ENCODE measurements at places on chromosomes 4 and X. TPM values are rescaled to one million over a fixed set of nuclear protein-coding genes. Genes with fewer than 3 reads are reported as not detected.

SNCA gene
- polyA plus RNA-seq: 0.50 TPM

NLRP2B gene
- polyA plus RNA-seq: not detected

TREX2 gene
- polyA plus RNA-seq: 0.49 TPM

COL4A5 gene
- polyA plus RNA-seq: 8.7 TPM

BEND2 gene
- not detected for polyA plus RNA-seq

HTR2C gene
- polyA plus RNA-seq: not detected

DNA sequence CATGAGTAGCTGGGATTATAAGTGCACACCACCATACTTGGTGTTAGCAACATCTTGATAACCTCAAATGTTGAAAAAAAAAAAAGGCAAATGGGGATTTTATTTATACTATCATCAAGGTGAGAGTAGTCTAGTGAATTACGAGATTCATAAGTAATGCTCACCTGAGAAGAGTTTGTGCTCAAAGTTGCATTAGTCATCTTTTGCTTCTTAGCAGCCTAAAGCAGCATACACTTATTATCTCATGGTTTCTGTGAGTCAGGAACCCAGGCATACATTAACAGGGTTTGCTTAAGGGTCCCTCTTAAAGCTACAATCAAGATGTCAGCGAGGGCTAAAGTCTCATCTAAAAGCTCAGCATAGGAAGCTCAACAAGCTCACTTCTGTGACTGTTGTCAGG is 8.2 kb upstream of the EXOSC9 start:
- DNase-seq: no peak

DNA sequence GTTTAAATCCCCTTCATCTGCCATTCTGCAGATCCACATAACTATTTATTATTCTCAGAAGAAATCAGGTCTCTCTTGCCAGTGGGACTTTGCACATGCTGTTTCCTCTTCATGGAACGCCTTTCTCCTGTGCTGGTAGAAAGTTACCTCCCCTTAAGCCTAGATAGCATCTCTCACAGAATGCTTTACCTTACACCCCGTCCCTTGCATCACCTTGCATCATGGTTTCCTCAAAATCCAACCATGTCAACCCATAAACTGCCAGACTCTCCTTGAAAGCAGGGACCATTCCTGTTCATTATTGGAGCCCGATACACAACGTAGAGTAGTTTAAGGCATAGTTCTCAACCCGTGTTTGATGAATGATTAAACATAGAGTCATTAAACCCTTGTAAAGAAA is 396.2 kb upstream of the F9 start:
- no peak for DNase-seq

DNA sequence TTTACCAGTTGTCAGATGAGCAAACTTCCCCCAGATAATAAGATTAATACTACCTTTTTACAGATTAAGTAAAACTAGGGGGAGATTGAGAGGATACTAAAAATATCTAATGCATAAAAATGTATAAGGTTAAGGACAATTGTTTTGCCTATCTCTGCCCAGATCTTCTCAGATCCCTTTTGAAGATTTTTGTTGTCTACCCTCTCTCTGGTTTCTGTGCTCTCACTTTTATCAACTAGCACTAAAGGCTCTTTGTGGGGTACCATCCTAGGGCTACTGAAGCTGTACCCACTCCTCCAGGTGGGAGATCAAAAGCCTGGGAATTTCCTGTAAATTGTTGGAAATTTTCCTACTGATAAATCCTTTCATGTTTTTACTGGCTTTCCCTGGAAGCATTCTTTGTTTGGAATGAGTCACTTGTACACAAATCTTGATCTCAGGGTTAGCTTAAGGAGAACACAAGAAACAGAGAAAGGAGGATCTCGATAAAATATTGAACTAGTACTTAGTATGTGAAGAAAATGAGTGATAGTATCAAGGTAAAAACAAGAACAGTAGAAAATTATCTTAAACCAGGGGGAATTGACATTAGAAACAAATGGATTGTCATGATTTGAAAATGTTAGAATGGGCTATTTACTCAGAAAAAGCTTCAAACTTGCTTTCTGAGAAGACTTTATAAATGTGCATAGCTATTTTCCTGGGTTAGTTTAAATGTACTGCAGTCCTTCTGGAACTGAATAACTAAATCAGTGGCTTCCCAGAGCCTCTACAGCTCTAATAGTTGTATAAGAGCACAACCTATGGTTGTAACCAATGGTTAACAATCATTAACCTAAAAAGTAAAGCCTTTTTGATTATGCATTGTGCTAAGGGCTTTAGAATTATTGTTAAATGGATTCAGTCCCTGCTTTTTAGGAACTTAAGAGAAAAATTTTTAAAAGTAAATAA is 679.9 kb upstream of the MAGEB2 start:
- no peak for DNase-seq

- no peak for DNase-seq
These were observed 37.7 kb downstream of the ERVMER34-1 start for GRCh38 chr4:52713456-52713937.

- DNase-seq: no peak
These were observed 2.3 kb upstream of the SYTL5 start for GRCh38 chrX:38004046-38004445.

DNA sequence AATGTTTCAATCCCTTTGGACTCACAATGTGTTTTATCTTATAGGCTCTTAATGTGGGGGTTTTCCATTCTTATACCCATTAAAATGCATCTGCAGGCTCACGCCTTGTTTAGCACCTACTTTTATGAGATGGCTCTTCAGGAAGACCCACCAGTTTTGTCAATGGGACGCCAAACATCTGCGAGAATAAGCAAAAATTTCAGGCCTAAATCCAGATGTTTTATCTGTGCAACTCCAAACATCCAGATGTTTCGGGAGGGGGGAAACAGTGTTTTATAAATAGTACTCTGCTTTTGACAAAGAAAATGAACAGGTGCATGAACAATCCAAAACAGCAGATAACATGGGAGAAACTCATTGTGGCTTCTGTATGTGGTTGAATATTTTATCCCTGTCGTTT is 342.8 kb downstream of the DHX15 start:
- DNase-seq: no peak

DNA sequence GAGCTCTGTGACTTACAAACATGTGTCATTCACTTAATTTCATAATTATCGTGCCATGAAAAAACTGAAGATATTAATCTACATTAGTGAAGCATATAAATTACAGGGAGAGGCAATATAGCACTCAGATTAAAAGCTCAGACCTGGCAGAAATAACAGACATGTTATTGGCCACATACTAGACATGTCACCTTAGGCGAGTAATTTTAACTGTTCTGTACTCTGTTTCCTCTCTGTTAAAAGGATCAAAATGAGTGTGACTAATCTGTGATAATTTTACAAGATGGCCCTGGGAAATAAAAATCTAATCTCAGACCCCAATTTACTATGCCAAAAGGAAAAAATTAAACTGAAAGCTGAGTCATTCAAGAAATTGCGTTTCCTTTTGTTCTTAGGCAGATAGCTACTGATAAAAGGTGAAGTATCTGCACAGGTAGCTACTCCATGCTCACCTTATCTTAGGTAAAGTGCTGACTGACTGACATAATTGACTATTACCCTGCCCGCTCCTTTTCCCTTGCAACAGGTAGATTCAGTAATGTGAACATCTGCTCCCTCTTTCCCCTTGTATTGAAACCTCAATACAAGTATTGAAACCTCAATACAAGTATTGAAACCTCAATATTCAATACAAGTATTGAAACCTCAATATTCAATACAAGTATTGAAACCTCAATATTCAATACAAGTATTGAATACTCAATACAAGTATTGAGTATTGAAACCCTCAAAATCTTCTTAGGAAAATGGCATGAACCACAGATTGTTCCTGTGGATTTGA is 33.2 kb downstream of the RELL1 start:
- no peak for DNase-seq

- DNase-seq: no peak
These were observed 2.7 kb upstream of the ASB5 start for GRCh38 chr4:176271749-176272148.

DNA sequence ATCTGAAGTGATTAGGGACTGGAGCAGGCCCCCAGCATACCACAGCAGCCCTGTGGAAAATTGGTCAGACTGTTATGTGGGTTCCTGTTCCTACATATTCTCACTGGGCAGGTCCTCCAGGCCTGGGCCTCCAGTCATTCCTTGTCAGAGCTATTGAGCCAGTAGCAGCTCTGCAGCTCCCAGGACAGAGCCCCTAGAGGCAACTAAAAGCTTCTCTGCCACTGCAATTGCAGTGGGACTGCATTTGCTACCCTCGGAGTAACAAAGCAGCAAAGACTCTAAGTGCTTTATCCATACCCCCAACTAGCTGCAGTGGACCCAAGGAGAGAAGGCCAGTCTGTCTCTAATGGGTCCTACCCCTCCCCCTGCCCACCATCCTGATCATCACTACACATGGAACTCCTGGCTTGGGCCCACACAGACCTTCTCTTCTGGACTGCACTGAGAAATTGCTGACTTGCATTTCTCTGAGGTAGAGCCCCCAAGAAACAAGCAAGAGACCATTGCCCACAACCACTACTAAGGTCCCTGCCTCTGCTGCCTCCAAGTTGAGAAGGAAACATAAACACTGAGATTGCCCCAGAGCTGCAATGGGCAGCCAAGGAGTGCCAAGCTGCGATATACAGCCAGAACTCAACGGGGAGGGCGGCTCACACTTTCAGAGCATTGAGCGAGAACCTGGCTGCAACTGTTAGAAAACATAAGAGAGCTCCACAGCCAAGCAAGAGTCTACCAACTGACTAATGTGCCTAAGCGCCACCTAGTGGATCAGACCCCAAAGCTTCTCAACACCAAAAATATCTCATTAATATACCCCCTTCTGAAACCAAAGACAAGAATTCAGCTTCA is 738.7 kb upstream of the NDST4 start:
- no peak for DNase-seq

GRCh38 chr4:94372991-94373390 is 30.4 kb upstream of the HPGDS start:
- DNase-seq: no peak

DNA sequence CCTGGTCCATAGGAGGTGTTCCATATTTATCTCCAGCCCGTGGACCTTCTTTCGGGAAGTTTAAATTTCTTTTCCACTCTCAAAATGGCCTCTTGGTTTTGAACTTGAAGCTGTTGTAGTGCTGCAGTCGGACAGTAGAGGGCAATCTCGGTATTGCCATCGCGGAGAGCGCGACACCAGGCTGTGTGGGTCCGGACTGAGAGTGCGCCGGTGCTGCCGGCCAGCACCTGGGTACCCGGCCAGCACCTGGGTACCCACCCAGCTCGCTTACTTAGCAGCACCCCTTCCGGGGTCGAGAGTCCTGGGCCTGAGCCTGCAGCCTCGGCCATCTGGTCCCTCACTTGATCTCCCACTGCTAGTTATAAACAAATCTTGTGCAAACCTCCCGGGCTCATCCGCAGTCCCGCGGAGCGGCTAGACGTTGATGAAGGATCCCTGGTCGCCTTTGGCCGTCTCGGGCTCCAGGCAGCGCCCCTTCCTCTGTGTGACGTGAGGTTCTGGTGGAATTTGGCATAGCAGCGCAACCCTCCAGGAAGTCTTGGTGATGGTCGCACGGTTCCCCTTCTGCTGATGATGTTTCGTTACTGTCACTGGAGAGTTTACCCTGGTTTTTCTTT is 18.0 kb downstream of the FAM9A start:
- no peak for DNase-seq

DNA sequence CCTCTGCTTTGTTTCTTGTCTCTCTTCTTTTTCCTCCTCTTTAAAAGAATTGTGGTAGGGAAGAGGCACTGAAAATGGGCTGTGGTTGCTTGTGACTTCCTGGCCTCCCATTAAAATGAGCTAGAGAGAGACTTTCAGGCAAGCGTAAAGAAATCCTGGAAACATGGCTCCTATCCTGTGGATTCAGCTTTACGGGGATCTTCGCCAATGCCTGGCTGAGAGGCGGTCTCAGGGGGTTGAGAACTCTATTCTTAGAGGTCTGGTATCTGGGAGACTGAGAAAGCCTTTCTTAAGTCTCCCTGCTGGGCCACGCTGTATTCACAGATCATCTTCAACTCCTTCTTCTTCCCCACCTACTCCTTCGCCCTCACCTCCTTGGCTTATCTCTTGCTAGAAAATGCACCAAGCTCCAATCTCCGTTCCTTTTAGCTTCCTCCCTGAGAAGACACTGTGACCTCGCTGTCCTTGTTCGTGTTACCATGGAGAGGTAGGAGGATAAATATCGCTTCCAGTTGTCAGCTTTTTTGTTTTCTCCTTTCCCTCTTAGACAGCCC is 542 bp upstream of the KLF8 start:
- DNase-seq: no peak

DNA sequence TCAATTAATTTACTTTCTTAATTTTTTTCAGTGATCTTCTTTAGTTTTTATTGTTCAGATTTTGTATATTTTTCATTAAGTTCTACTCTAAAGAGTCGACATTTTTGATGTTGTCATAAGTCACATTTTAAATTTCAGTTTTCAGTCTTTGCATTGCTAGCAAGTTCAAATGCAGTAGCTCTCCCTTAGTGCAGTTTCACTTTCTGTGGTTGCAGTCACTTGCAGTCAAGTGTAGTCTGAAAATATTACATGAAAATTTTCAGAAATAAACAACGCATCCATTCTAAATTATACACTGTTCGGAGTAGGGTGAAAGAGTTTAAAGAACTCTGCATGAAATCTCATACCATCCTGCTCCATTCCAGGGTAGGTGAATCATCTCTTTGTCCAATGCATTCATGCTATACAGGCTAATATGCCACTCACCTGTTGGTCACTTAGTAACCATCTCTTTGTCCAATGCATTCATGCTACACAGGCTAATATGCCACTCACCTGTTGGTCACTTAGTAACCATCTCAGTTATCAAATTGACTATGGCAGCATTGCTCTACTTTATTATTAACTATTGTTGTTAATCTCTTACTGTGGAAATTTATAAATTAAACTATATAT is 356.9 kb downstream of the STPG2 start:
- DNase-seq: no peak

Data from BJ (cell line).